ENCODE measurements at places on chromosomes 11 and 22. TPM values are rescaled to one million over a fixed set of nuclear protein-coding genes. Genes with fewer than 3 reads are reported as not detected.
A peak's percentile ranks its signal among the peaks of the same experiment; 100 is the strongest.

DNA sequence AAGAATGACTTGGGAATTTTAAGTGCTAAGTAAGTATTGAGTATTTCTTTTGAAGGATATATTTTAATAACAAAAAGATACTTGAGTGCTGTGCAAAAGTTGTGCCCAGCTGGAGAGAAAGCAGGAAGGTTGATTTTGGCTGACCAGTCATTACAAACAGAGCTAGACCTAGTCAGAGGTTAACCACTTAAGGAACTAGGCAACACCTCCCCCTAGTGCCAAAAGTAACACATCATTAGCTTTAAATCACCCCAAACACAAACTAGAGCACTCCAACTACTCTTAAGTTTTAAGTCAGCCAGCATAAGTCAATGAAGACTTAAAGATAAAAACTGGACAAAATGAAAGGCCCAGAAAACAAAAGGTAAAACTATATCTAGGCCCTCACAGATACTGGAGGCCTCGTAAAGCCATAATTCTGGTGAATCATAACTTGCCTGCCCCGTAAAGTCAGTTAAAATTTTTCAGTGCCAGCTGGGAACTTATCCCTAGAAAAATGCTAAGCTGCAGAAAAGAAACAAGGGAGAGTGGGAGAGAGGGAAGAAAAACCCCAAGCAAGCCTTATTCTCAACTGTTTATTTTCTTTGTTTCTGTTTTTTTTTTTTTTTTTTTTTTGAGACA, 4.6 kb downstream of the TMEM9B start:
- peak; percentile 85 for DNase-seq

- DNase-seq: no peak
Measured at GRCh38 chr11:87428266-87428665, 390.5 kb downstream of the TMEM135 start.

- DNase-seq: peak; percentile 93
Measured at GRCh38 chr11:68020575-68020974, 9.9 kb upstream of the NDUFS8 start.

DNA sequence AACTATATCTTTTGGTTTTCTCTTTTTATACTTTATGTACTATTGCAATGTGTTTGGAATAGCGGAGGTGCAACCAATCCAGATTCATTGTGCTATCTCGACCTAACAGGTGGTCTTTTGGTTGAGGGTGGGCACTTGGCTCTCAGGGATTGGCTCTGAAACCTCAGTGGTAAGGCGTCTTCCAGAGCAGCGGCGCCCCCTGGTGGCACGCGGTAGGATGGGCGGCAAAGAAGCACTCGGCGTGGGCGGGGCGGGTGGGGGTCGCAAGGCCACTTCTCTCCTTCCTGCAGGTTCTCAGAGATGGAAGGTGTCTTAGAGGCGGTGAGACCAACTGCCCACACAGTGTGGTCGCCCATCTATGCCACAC, 19.2 kb upstream of the PLET1 start:
- peak; percentile 88 for DNase-seq

- no peak for DNase-seq
Measured at GRCh38 chr22:23212061-23213021, 32.0 kb downstream of the BCR start.

GRCh38 chr11:78560153-78560552, 14.5 kb downstream of the NARS2 start:
- DNase-seq: no peak

- DNase-seq: peak; percentile 43
Measured at GRCh38 chr22:20968281-20968977, 1.4 kb downstream of the AIFM3 start.

DNA sequence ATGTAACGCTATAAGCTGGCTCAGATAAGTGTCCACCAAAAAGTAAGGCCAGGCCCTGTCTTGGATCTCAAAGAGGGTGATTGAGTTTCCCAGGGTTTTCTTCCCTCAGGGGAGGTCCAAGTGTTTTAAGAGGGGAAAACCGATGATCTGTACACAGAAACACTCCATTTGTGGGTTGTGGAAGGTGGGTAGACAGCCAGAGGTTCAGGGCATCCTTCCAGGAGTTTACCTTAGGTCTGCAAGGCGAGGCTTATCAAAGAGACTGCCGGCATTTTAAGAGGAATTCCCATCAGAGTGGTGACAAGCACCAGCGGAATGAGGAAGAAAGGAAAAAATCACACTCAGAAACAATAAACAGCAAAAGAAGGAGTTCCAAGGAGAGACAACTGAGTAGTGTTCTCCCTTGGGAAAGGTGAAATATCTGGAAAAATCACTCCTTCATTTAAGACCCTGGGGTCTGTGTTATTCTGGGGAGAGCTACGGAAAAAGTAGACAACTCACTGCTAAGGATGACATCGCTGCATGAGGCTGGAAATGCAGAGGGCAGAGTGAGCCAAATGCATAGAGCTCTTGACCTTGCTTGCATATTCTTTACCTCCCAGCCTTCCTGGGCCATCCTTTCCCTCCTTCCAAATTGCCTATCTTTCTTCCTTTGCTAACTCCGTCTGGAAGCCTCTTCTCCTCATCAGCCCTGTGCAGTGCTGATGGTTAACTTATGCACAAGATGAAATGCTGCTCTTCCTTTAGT, 22.1 kb upstream of the MMP7 start:
- DNase-seq: no peak

DNA sequence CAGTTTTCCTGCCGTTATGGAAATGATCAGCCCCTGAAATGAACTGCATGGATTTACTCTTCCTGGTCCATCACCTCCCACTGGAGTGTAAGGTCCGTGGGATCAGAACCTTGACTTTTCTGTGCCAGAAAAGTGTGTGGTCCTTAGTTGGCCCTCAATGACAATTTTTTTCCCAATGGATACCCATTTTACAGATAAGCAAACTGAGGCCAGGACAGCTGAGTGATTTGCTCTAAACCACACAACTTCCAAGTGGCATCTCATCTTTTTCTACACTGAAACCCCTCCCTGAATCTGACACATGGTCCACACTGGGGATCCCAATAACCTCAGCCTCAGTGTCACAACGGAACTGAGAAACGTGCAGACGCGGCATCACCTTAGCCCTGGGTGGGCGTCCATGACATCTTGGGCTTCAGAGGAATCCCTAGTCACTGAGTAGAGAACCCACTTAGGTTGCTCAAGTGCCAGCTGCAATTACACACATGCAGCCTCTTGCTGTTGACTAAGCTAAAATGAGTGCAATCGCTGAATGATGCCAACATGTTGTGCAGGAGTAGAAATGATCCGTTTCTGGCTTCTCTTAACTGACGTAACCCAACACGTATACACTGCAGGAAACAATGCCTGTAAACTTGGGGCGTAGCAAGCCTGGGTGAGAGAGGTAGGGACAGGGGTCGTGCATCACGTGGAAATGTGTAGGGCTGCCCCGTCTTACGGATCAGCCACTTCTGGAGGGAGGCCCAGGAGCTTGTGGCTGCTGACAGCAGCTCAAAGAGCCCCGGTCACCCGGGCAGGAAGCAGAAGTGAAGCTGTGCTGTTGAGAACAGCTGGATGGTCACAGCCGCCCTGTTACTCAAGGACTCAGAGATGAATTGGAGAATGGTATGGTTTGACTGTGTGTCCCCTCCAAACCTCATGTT, 136.3 kb downstream of the SHANK2 start:
- no peak for DNase-seq

GRCh38 chr22:46801826-46802607, 39.6 kb downstream of the TBC1D22A start:
- no peak for DNase-seq

DNA sequence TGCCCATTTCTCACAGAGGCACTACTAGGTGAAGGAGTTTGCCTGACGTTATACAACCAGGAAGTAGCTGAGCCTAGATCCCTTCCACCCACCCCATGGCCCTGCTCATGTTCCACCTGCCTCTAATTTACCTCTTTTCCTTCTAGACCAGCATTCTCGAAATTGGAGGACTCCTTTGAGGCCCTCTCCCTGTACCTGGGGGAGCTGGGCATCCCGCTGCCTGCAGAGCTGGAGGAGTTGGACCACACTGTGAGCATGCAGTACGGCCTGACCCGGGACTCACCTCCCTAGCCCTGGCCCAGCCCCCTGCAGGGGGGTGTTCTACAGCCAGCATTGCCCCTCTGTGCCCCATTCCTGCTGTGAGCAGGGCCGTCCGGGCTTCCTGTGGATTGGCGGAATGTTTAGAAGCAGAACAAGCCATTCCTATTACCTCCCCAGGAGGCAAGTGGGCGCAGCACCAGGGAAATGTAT, 14.1 kb downstream of the PIK3IP1 start:
- no peak for DNase-seq

GRCh38 chr11:126862664-126863243, 137.8 kb downstream of the KIRREL3 start:
- peak; percentile 63 for DNase-seq

DNA sequence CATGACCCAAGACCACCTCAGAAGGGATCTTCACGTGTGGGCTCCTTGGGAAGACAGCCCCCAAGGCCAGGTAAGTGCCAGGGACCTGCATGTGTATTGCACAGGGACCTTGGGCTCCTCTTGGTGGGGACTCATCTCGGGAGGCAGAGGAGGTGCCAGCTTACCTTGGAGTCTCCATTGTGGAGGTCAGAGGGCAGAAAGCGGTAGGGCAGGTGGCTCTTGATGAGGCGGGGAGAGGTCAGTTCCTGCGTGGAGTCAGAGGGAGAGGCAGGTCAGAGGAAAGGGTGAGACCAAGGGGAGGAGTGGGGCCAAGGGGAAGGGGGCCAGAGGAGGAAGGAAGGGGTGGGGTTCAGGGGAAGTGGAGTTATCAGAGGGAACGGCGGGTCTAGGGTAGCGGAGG, 22.5 kb downstream of the SULT4A1 start:
- DNase-seq: no peak

DNA sequence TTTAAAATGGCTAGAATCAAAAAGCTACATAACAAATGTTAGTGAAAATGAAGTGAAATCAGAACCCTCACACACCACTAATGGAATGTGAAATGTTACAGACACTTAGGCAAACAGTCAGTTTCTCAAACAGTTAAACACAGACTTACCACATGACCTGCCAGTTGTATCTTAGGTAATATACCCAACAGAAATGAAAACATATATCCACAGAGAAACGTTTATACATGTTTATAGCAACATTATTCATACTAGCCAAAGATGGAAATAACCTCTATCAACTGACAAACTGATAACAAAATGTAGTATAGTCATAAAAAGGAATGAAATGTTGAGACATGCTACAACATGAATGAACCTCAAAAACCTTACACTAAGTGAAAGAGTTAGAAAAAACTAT, 131.5 kb upstream of the TRPC6 start:
- DNase-seq: no peak

DNA sequence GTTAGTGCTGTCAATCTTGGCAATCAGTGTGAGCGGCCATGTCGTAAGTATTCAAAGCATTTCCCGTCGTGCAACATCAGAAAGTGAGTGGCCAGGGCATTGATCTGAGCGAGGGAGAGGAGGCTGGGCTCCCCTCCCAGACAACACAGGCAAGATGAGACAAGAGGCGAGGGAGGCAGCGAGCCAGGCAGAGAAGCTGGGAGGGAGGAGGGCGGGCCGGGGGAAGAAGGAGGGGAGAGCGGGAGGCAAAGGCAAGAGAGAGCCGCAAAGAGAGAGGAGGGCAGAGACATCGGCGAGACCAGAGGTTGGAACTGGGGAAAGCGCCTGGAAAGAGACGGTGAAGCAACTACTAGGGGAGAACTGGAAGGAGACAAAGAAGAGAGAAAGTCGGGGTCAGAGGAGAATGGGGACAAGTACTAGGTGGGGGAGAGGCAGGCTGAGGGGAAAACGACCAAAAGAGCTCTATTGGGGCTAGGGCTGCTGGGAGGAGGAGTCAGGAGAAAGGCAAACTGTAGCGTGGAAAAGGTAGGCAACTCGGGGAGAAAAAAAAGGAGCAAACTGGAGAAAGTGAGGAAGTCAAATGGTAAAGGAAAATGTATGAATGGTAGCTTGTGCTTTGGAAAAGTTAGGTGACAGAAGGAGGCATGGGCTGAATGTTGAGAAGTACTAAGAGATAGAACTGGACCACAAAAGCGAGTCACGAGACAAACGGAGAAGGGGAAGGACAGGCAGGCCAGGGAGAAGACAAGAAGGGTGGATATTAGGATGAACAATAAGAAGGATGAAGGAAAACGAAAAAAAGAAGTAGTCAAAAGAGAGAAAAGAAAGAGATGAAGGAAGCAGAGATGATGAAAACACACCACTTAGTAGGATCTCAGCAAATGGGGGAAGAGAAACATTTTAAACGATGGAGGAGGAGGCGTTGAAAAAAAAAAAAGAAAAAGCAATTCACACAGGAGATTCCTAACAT, 130.5 kb upstream of the C11orf58 start:
- DNase-seq: peak; percentile 84

GRCh38 chr11:79362821-79363220, 78.0 kb downstream of the TENM4 start:
- DNase-seq: no peak

DNA sequence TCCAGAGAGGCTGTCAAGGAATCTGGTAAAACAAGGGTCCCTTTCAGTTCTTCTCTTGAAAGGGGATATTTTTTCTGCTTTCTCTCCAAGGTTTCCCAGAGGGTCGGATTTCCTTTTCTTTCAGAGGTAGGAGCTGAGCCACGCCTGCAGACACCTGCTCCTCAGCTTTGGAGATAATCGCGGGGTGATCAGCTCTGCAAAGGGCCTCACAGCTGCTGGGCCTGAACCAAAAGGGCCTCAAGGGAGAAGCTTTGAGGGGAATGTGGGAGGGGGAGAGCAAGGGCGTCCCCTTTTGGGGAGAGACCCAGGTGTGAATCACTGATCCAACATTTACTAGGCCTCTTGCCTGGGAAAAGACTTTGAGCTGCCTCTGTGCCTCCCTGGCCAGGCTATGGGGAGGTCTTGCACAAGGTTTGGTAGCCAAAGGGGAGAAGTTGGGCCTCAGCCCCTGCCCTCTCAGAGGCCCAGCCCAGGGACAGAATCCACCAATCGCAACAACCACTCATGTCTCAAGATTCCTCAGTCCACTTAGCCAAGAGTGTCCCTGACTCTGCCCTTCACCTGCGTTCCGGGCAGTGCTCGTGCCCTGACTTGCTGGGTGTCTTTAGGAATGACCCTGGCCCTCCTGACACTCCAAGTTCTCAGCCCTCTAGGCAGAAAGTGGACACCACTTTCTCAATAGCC, 14.0 kb upstream of the TP53I11 start:
- no peak for DNase-seq

GRCh38 chr22:28402539-28402938, 277.1 kb downstream of the TTC28 start:
- no peak for DNase-seq

GRCh38 chr11:111355956-111356659, 23.0 kb downstream of the POU2AF1 start:
- no peak for DNase-seq

DNA sequence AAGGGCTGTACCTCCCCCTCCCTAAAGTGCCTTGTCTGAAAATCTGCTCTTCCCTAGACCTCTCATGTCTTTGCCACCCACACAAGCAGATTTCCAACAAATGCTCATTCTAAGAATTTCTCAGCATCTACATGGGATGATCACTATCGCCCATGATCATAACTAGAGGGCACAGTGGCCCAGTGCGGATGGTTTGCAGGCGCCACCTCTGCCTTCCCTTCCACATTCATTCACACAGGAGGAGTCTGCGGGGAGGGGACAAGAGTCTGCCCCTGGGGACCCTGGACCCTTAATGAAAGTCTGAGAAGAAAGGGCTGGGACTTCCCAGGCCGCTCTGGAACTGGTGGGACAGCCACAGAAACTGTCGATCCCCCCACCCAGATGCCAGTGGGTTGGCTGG, 28.9 kb downstream of the KCTD17 start:
- no peak for DNase-seq

The ALDH3B1 gene
- 0.37 TPM for total RNA-seq

The ACTN3 gene
- total RNA-seq: 36.9 TPM

The YAP1 gene
- 80.5 TPM for total RNA-seq

The MAPK8IP1 gene
- total RNA-seq: 15.3 TPM

The MAML2 gene
- total RNA-seq: 3.6 TPM

The PYGM gene
- 2.9 TPM for total RNA-seq

The TBX1 gene
- total RNA-seq: 6.2 TPM

The KIF18A gene
- 21.4 TPM for total RNA-seq

The FUT4 gene
- total RNA-seq: 8.6 TPM

The DCDC1 gene
- total RNA-seq: 0.59 TPM

The FZD4 gene
- 4.3 TPM for total RNA-seq
